ENCODE measurements at places on chromosomes 13 and 19.

DNA sequence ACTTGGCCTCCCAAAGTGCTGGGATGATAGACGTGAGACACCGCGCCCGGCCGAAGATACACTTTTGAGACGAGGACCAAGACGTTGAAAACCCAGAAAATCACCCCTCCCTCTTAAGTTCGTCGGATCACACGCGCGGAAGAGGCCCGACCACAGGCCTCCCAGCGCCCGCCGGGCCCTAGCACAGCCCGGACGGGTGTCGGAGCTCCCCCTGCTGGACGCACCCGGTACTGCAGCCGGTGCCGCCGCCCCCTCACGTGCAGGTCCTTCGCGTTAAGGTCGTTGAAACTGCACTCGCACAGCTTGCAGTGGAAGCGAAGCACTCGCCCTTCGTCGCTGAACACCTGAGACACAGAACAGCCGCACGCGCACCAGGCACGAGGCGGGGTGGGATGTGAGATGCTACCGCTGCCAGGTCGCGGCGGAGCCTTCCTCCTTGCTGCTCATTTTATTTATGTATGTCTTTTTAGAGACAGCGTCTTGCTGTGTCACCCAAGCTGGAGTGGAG is 35.7 kb upstream of the MATK start:
- DNase-seq, result peak; percentile 88

DNA sequence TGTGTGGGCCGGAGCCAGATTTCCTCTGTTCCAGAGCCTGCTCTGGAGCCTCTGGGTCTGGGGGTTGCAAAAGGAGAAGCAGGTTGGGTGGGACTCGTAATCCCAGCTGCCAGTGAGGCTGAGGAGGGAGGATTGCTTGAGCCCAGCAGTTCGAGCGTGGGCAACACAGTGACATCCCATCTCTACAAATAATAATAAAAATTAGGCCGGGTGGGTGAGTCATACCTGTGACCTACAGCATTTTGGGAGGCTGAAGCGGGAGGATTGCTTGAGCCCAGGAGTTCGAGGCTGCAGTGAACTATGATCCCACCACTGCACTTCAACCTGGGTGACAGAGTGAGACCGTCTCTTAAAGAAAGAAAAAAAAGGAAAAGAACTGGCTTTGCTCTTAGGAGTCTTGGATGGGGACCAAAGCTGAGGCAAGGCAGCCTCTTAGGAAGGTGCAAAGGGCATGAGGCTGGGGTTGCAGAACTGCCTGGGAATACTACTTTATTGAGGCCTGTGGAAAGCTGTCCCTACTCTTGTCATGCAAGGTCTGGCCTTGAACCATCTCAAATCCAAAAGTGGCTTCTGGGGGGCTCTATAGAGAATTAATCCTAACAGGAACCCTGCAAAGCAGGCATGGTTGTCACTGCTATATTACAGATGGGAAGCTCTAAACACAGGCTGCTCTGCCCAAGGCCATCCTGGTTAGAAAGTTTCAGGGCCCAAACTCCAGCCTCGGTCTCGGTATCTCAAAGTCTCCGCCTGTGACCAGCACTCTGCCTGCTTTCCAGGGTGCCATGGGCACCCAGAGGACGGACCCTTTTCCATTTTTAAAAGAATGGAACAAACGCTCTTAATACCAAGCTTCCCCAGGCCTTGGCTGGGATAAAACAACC is 880 bp upstream of the C19orf12 start:
- no peak for DNase-seq

DNA sequence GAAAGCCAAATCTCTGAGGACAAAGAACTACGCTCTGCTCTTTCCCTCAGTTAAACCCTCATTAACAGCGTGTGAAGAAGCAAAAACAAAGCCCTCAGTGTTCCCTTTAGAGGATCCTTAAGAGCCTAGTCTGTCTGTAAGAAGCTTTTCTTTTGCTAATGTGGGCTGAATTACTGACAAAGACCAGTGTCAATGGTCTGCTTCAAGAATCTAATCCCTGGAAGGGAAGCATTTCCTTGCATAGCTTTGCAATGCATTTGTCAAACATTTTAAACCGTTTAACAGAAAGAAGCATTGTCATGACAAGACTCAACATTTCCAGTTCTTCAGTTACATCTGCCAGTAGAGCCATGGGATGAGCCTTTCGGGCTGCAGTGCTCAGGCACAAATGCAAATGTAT is 64.9 kb downstream of the EDNRB start:
- DNase-seq, result no peak

- no peak for DNase-seq
These were observed 48.8 kb upstream of the TPM4 start for GRCh38 chr19:16027528-16027927.

DNA sequence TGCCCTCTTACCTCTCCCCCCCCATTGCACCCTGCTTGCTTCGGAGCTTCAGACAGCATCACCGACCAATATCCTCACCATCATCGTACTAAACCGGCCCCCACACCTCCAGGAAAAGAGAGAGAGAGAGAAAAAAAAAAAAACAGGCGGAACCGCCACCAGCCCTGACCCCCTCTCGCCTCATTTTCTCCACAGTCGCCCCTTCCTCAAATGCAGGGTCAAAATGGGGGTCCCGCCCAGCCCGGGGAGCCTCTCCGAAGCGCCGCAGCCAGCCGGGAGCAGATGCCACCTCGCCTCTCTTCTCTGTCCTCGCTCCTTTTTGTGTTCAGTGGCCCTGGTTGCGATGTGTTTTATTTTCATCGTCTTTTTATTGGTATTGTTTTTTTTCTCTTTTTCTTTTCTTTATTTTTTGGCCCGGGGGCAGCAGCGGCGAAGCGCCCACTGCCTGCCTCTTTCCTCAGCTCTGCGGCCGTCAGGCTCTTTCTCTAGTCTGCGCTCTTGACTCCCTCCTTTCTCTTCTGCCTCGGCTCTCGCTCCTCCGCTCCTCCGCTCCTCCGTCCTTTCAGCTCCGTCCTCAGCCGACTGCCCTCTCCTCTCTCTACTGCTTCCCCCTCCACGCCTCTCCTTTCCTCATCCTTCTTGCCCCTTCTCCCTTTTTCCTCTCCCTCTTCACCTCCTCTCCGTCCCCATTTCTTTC is 41.4 kb downstream of the DEDD2 start:
- DNase-seq, result no peak

DNA sequence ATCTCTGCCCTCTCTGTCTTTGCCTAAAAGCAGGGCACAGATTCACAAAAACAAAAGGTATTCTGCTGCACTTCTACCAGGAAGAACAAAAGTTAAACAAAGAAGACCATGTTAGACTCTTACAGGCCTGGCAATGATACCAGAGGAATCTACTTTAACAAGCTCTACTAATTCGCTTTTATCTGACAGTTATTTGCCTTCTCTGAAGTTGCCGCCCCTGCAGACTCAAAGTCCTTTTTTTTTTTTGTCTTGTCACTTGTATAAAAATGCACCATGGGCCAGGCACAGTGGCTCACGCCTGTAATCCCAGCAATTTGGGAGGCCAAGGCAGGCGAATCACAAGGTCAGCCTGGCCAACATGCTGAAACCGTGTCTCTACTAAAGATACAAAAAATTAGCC is 176.5 kb upstream of the UBL3 start:
- DNase-seq, result no peak

DNA sequence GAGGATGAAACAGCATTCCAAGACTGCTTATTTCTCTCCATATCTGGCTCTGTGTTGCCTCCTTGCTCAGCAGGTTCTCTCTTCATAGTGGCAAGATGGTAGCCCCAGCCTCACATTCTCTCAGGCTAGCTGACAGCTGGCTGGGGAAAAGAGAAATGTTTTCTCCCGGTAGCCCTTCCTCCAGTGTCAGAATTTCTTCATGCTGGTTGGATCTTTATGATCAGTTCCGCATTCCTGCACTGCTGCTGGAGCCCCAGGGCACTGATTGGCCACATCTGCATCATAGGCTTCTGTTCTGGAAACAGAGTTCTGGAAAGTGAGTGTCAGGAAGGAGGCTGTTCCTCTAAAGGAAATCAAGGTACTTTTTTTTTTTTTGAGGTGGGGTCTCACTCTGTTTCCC is 24.6 kb downstream of the POP4 start:
- DNase-seq, result no peak

DNA sequence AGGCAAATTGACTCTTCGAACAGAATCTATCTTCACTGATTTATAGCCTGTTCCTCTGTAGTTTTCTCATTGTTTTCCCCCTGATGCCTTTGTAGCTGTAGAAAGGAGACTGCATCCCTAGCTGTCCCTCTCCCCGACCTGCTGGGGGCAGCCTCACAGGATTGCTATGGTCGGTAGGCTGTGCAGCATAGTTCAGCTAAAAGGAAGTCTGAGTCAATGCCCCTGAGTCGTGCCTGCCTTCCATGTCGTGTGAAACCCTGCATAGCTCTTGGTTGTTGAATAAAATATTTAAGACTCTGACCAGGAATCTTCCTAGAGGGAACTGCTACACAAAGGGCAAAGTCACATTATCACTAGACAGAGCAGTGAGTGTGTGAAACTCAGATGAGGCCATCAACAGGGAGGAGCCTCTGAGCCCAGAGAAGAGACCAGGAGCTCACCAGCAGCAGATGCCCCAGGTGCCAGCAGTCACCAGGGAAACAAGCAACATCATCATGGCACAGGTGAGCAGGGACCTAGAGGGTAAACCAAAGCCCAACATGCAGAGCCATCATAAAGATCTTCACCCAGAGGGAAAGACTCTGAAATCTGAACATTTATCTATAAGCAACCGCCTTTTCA is 108.4 kb upstream of the NBEA start:
- DNase-seq, result no peak

DNA sequence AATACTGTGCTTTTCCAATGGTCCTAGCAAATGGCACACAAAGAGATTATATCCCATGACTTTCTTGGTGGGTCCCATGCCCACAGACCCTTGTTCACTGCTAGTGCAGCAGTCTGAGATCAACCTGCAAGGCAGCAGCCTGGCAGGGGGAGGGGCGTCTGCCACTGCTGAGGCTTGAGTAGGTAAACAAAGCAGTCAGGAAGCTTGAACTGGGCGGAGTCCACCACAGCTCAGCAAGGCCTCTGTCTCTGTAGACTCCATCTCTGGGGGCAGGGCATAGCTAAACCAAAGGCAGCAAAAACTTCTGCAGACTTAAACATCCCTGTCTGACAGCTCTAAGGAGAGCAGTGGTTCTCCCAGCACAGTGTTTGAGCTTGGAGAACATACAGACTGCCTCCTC is 82.9 kb downstream of the ZNF737 start:
- DNase-seq, result peak; percentile 19

- DNase-seq, result no peak
These were observed 49.2 kb downstream of the LATS2 start for GRCh38 chr13:21012211-21012610.

DNA sequence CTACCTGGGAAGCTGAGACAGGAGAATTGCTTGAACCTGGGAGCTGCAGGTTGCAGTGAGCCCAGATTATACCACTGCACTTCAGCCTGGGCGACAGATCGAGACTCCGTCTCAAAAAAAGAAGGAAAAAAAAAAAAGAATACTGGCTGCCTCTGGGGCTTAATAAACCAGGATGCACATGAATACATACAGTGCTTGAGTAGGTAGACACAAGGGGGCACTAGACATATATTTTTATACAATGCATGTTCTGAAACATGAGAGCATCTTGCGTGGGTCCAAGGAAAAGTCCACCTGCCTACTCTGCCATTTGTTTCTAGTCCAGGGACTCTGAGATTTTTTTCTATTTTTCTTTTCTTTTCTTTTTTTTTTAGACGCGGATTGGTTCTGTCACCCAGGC is 31.2 kb downstream of the KEAP1 start:
- peak; percentile 25 for DNase-seq

GRCh38 chr13:53241891-53242348 is 213.3 kb downstream of the OLFM4 start:
- DNase-seq, result no peak

GRCh38 chr13:47046706-47047105 is 149.9 kb upstream of the HTR2A start:
- no peak for DNase-seq

DNA sequence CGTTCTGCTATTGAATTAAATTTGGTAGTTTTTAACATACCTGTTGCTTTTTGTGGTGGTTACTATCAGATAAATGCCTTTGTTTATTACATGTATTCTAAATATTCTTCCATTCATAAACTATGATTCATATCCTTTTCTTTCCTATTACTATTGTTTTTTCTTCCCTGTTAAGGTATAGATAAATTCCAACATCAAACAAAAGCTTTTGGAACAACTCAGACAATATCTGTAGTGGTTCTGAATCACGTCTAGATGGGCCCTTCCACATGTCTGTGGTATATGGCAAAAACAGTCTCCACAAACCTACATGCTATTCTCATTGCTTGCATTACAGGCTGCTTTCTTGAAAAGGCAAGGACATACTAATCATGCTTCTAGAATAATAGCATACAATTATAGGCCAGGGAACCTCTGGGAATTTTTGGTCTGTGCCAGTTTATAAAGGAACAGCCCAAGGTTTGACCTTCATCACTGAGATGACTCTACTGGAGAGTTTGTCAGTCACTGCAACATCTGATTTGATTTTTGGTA is 6.4 kb downstream of the LRCH1 start:
- no peak for DNase-seq

DNA sequence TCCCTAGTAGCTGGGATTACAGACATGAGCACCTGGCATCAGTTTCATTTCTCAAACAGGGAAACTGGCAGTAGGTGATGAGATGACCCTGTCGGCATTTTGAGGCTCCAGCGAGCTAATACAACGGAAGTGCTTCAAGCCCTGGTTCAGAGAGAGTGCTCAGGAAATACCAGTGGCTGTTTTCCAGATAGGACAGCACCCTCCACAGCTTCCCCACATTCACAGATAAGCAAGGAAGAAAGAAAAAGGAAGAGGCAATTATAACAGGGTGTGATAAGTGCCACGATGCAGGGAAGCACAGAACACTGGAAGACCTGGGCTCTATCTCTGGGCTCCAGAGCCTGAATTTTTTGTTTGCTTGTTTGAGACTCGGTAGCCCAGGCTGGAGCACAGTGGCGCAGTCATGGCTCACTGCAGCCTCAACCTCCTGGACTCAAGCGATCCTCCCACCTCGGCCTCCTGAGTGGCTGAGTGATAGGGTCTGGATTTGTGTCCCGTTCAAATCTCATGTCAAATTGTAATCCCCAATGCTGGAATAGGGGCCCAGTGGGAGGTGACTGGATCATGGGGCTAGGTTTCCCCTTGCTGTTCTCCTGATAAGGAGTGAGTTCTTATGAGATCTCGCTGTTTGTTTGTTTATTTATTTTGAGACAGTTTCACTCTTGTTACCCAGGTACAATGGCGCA is 43.5 kb downstream of the PIN1 start:
- no peak for DNase-seq

- no peak for DNase-seq
These were observed 29.0 kb upstream of the CEBPG start for GRCh38 chr19:33344573-33344925.

DNA sequence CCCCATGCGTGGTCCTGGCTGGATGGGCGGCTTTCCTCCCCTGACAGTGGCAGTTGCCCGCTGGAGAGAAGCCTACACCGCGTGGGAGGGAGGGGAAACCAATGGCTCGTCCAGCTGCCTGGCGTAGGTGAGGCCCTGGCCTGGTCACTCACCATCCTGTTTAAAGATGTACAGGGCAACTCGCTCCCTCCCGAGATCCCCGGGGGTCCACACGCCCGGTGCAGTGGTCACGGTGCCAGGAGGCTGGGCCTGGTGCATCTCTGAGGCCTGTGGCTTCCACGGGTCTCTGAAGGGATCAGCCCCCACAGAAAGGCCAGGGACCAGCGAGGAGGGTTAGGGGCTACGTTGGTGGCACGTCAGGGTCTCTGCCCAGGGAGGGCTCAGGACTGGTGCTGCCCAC is 156.5 kb downstream of the KDM4B start:
- no peak for DNase-seq
